Naive thymus-derived CD8-positive, alpha-beta T cell (primary cell): ENCODE measurements at places on chromosomes 1 and 21. TPM values are rescaled to one million over a fixed set of nuclear protein-coding genes. Genes with fewer than 3 reads are reported as not detected.

DNA sequence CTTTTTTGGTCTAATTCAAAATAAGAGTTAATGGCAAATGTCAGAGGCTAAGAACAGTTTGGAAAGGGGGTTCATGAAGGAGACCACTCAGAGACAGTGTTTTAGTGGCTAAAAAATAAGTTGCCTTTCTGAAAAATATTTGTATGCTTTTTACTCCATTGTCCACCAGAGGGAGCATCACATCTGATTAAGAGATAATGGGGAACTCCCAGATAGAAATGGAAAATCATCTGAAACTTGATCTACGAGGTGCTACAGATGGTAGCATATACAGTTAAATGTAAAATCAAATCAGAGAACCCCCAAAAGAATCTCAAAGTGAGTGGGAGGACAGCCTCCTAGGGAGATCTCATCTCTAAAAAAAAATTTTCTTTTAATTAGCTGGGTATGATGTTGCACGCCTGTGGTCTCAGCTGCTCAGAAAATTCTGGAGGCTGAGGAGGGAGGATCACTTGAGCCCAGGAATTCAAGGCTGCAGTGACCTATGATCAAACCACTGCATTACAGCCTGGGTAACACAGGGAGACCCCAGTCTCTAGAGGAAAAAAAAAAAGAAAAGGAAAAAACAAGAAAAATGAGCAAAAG, 9.7 kb downstream of the SMYD3 start:
- peak; percentile 72 for DNase-seq

- no peak for DNase-seq
These were observed 19.7 kb upstream of the ABCG1 start for GRCh38 chr21:42198929-42199867.

GRCh38 chr1:175200678-175201521, 8.3 kb upstream of the KIAA0040 start:
- no peak for DNase-seq

DNA sequence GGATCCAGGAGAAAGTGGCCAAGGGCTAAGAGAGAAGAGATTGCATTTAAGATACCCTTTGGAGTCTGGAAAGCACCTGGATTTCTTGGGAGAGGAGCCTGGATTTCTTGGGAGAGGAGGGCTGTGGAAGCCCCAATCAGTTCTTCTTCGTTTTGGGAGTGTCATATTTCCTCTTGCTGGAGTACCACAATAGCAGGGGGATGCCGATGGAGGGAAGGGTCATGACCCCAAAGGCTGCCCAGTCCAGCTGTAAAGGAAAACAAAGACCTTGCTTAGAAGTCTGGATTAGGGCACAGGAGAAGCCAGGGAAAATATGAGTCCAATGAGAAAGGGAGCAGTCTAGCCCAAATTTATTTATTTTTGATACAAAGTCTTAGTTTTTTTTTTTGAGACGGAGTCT, 11.3 kb downstream of the SSR2 start:
- no peak for DNase-seq

DNA sequence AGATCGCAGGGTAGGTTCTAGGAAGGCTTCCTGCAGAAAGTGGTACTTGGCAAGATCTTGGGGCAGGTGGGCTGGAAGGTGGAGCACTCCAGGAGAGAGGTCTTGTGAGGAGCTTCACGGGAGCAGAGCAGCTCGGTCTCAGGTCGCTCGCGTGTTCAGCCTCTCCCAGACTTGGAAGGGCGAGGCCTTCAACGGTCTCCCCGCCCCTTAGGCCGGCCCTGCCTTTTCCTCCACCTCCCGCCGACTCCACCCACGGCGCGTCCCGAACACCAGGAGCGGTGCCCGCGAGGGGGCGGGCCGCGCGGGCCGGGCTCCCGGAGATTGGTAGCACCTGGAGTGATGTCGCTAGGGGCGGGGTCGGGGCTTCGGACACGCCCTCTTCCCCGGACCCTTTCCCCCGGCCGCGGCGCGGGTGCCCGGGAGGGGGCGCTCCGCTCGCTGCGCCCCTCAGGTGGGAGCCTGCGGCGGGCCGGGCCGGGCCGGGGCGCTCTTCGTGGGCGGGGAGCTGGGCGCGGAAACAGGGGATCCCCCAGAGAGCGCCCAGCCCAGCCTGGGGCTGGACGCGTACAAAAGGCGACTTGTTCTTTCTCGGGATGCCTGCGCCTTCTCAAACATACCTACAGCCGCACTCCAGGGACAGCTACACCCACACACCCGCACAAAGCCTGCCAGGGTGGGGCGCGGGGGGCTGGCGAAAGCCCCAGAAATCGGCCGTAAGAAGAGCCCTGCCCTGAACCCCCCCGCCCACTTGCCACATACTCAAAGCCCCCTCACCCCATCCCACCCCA, 35.5 kb downstream of the AHDC1 start:
- peak; percentile 83 for DNase-seq

DNA sequence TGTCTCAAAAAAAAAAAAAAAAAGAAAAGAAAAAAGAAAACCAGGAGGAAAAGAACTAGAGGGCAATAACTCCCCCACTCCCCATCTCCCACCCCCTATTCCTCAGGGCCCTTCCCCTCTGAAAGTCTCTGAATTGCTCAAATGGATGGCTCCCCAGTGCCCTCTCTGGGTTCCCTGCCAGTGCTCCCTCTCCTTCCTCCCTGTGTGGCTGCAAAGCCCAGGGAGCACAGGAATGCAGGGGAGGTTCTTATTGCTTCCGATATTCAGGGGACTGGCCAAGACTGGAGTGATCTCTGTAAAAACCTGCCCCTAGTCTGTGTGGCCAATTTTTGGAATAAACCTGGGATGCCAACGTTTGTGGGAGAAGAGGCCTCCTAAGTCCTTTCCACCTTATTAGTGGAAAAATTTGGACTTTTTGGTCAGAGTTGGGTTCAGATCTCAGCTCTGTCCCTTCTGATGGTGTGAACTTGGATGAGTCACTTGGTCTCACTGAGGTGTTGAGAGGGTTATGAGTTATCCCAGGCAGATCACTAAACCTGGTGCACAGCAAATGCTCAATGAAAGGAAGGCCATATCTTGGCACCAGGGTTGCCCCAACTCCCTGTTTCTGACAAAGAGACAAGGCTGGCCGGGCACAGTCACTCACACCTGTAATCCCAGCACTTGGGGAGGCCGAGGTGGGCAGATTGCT, 13.4 kb upstream of the ARHGEF10L start:
- DNase-seq: no peak

- DNase-seq: no peak
These were observed 68.6 kb upstream of the ERRFI1 start for GRCh38 chr1:8094481-8095241.

GRCh38 chr1:200233393-200233792, 176.4 kb downstream of the ZNF281 start:
- no peak for DNase-seq

GRCh38 chr1:201511941-201512539, 5.1 kb upstream of the CSRP1 start:
- no peak for DNase-seq

DNA sequence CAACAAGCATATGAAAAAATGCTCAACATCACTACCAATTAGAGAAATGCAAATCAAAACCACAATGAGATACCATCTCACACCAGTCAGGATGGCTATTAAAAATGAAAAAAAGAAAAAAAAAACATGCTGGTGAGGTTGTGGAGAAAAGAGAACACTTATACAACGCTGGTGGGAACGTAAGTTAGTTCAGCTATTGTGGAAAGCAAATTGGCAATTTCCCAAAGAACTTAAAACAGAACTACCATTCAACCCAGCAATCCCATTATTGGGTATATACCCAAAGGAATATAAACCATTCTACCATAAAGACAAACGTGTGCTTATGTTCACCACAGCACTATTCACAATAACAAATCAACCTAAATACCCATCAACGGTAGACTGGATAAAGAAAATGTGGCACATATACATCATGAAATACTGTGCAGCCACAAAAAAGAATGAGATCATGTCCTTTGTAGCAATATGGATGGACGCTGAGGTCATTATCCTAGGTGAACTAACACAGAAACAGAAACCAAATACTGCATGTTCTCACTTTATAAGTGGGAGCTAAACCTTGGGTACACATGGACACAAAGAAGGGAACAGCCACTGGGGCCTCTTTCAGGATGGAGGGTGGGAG, 49.5 kb downstream of the LYST start:
- DNase-seq: no peak

DNA sequence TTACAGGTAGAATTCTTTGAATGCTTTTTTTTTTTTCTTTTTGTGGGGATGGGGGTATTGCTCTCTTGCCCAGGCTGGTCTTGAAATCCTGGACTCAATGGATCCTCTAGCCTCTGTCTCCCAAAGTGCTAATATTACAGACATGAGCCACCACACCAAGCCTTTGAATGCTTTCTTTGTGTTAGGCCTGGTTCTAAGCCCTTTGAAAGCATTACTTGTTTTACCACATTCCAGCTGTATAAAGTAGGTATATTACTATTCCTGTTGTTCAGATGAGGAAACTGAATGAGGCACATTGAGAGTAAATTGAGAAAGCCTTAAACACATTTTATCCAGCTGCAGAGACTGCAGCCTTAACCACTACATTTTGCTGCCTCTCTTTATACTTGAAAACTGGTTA, 841.8 kb upstream of the ADGRL4 start:
- DNase-seq: no peak

DNA sequence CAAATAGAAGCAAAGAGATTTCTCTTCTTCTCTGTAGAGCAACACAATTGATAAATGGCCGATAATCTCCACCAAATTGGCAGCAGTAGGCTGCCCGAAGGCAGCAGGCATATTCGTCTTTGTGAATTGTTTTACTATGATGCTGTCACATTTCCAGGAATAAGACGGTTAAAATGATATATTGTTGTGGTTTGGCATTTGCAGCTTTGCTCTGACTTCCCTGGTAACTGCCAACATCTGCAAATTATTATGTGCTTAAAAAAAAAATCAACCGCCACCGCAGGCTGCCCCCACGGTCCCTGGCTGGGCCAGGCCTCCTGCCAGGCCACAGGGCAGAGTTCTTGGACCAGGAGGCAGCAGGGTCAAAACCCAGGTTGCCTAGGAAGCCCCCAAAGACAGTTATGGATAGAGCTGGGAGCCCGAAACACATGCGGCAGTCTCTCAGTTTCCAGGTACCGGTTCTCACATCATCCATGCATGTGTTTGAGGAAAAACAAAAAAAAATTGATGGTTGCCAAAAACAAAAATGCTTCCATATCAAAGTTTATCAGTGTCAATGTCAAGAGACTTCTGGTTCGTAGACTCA, 179.3 kb downstream of the ETS2 start:
- no peak for DNase-seq

GRCh38 chr1:9996624-9997582, at the start of gene RBP7:
Gene RBP7, plus strand, starts transcription at chr1:9997228. Its CDS starts 31 bp downstream, at chr1:9997259.
- DNase-seq: peak; percentile 11

DNA sequence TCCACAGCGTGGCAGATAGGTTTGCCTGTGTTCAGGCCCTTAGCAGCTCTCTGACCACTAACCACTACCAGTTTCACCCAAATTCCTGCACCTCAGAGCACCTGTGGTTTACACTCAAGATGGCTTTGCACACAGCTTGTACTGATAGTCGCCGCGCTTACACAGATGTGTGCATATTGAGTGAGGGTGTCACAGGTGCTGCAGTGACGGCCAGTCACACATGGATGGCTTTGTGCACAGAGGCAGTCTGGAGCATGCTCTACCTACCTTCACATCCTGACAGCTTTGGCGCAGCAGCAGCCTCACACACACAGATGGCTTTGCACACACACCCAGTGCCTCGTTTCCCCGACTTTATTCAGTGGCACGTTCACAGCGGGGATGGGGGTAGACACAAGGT, 7.5 kb downstream of the DMAP1 start:
- no peak for DNase-seq

Gene WNT3A
- not detected for total RNA-seq

Gene EPHB2
- 0.21 TPM for total RNA-seq

Gene ZNF683
- total RNA-seq: 2.1 TPM

Gene KLF17
- total RNA-seq: not detected
